ENCODE measurements at places on chromosomes 1 and 21. TPM values are rescaled to one million over a fixed set of nuclear protein-coding genes. Genes with fewer than 3 reads are reported as not detected.

The ATP13A2 gene
- total RNA-seq, result 24.1 TPM

The DHRS3 gene
- total RNA-seq, result 129 TPM

The CFHR3 gene
- not detected for total RNA-seq

The CYP4X1 gene
- not detected for total RNA-seq

DNA sequence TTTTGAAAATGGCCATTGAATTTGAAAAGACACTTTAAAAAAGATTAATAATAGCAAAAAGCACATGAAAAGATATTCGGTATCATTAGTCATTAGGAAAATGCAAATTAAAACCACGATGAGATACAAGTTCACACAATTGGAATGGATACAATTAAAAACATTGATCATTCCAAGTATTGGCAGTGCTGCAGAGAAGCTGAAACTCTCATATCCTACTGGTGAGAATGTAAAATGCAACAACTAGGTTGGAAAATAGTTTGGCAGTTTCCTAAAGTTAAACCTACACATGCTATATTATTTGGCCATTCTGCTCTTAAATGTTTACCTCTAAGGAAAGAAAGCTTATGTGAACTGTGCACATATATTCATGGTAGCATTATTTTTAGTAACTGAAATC, 838.7 kb upstream of the PRMT6 start:
- no peak overlapping the region for H3K4me3 ChIP-seq
- DNase-seq, result no peak
- no peaks in the 10 kb centered on the region for H3K27me3 ChIP-seq
- H3K36me3 ChIP-seq, result no peaks in the 10 kb centered on the region
- no peak overlapping the region for H3K27ac ChIP-seq

Data from activated CD8-positive, alpha-beta T cell treated with anti-CD3 and anti-CD28 coated beads for 36 hours (primary cell).